ENCODE measurements at places on chromosomes 1 and 21. TPM values are rescaled to one million over a fixed set of nuclear protein-coding genes. Genes with fewer than 3 reads are reported as not detected.

ESRRG gene
- total RNA-seq: not detected

ZNF687 gene
- 11.3 TPM for total RNA-seq

GPR37L1 gene
- not detected for total RNA-seq

ZNF695 gene
- total RNA-seq: 3.2 TPM

FCER1G gene
- not detected for total RNA-seq

CYP4A22 gene
- total RNA-seq: 0.07 TPM

SPRR4 gene
- not detected for total RNA-seq

SERPINC1 gene
- not detected for total RNA-seq

All from thoracic aorta endothelial cell (primary cell).